ENCODE measurements at places on chromosomes 12 and 14. TPM values are rescaled to one million over a fixed set of nuclear protein-coding genes. Genes with fewer than 3 reads are reported as not detected.

- H3K36me3 ChIP-seq: no peaks in the 10 kb centered on the region
- DNase-seq: peak; percentile 38
- no peak overlapping the region for H3K27ac ChIP-seq
- H3K27me3 ChIP-seq: no peaks in the 10 kb centered on the region
- H3K4me1 ChIP-seq: peaks cover 11% of the 10 kb centered on the region
- H3K4me3 ChIP-seq: no peak overlapping the region
These were observed 60.9 kb upstream of the GPATCH2L start for GRCh38 chr14:76090616-76091391.

- H3K36me3 ChIP-seq: no peaks in the 10 kb centered on the region
- H3K4me1 ChIP-seq: peaks cover 6% of the 10 kb centered on the region
- H3K27me3 ChIP-seq: no peaks in the 10 kb centered on the region
- peak; percentile 62 for DNase-seq
- H3K4me3 ChIP-seq: no peak overlapping the region
These were observed 184.7 kb upstream of the DCN start for GRCh38 chr12:91367234-91367849.

- H3K4me3 ChIP-seq: no peak overlapping the region
- H3K4me1 ChIP-seq: peaks cover 40% of the 10 kb centered on the region
- no peaks in the 10 kb centered on the region for H3K27me3 ChIP-seq
- DNase-seq: no peak
These were observed 388.6 kb downstream of the BCAT1 start for GRCh38 chr12:24560192-24560775.

DNA sequence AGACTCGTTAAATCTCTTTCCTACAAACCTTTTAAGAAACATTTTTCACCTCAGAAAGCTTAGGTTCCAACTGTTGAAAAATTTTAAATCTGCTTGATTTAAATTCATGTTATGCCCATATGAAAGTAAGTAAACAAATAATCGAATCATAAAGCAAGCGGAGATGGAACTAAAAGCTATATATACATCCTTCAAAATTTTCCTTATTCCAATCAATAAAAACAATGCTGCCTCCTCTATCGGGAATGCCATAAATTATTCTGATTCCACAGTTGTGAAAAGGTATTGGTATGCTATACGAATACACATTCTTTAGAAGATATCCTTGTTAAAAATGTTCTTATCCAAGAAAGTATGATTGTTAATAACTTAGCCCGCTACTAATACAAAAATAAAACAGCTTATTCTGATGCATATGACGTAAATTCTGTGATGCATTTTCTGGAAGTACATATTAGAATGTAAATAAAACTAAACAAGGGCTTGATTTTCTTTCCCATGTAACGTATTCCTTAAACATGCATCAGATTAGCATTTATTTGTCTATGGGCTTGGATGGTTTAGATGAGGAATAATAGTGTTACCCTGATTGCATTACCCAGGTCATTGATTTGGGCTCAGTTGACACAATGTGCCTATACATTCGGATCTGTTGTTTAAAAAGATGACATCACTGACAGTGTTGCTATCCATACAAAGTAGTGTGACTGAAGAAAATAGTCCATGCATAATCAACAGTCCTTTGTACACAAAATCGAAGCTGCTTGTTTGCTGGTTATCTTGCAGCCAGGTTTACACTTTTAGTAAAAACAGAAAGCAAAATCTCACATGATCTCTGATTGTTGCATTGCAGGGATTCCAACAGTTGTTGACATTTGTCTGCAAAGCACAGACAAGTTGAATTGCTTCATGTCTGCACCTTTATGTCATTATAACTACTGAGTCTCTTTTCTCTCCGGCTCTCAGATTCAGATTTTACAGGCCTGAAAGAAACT lies 656 bp upstream of the DTD2 start:
- H3K4me1 ChIP-seq: no peaks in the 10 kb centered on the region
- H3K36me3 ChIP-seq: peaks cover under 1% of the 10 kb centered on the region
- H3K4me3 ChIP-seq: no peak overlapping the region
- H3K27me3 ChIP-seq: no peaks in the 10 kb centered on the region
- no peak overlapping the region for H3K27ac ChIP-seq

Gene WNT1
- 0.15 TPM for total RNA-seq

Gene SALL2
- total RNA-seq: 10.0 TPM
